CD8-positive, alpha-beta memory T cell (primary cell): ENCODE measurements at places on chromosomes 6 and 20. TPM values are rescaled to one million over a fixed set of nuclear protein-coding genes. Genes with fewer than 3 reads are reported as not detected.
A peak's percentile ranks its signal among the peaks of the same experiment; 100 is the strongest.

TCF21 gene
- total RNA-seq, result not detected

FAM110A gene
- 15.0 TPM for total RNA-seq

RNF144B gene
- total RNA-seq, result 0.98 TPM

TFEB gene
- total RNA-seq, result 12.5 TPM

RAMACL gene
- total RNA-seq, result 0.60 TPM

NRSN1 gene
- total RNA-seq, result not detected

BEND6 gene
- not detected for total RNA-seq

TP53TG5 gene
- not detected for total RNA-seq

ZNFX1 gene
- 55.7 TPM for total RNA-seq

REM1 gene
- total RNA-seq, result not detected

C20orf144 gene
- total RNA-seq, result 0.24 TPM

GRCh38 chr6:165159460-165159859 is 149.9 kb downstream of the C6orf118 start:
- DNase-seq, result no peak

GRCh38 chr6:69042297-69042696 is 407.2 kb downstream of the ADGRB3 start:
- DNase-seq, result no peak

DNA sequence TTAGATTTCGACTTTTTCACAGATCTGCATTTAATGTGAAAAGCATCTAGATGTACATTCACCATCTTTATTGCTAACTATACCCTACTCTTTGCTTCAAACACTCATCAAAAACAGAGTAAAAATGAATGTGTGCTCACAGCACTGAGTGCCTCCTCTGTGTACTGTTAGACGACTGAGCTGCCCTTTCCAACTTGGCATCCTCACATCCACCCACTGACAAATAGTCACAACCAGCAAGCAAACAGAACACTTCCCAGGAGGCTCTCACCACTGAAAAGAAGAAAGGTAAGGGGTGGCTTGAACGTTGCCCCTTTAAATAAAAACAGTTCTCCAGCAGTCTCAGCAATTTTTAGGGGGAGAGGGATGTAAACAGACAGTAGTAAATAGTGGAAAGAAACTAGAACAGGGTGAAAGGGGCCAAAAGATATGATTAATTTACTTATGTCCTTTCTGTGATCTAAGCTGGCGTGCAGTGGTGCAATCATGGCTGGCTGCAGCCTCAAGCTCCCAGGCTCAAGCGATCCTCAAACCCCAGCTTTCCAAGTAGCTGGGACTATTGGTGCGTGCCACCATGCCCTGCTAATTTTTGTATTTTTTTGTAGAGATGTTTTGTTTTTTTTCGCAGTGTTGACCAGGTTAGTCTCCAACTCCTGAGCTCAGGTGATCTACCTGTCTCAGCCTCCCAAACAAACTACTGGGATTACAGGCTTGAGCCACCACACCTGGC is 48.7 kb downstream of the IPCEF1 start:
- no peak for DNase-seq

- DNase-seq, result no peak
These were observed 13.1 kb downstream of the BMP2 start for GRCh38 chr20:6780433-6781190.

DNA sequence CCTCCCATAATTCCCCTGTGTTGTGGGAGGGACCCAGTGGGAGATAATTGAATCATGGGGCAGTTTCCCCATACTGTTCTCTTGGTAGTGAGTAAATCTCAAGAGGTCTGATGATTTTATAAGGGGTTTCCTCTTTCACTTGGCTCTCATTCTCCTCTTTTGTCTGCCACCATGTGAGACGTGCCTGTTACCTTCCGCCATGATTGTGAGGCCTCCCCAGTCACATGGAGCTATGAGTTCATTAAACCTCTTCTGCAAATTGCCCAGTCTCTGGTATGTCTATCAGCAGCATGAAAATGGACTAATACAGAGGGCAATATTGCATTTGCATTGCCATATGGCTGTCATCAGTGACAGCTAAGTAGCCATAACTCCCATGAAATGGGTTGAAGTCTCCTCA is 63.2 kb downstream of the ZNF217 start:
- no peak for DNase-seq

- DNase-seq, result peak; percentile 85
These were observed 4.6 kb downstream of the TP53TG5 start for GRCh38 chr20:45373353-45374100.

DNA sequence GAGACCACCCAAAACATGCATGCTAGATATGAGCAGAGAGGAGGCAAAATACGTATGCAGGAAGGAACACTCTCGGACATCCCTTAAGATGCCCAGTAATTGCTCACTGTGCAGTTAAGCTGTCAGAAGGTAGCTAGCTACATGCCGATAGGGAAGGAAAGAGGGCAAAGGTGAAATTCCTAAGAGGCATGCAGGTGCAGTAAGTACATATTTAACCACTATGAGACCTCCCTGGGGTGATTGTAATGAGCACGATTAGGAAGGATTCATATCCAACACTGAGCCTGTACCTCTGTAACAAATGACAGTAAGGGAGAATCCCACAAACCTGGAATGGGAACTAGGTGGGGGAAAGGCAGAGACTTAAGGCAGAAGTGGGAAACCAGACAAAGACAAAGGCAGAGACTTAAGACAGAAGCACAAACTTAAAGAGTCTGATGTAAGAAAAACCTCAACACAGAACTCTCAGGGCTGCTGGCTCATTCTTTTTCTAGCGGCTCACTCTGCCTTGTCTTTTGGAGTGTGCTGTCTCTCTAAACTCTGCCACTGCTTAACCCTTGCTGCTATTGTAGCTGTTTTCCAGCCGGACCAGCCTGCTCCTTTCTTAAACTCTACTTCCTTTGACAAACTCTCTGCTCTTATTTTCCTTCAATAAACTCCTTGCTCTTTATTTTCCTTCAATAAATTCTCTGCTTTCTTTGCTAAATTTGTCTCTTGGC is 148.1 kb downstream of the UBE3D start:
- DNase-seq, result no peak

DNA sequence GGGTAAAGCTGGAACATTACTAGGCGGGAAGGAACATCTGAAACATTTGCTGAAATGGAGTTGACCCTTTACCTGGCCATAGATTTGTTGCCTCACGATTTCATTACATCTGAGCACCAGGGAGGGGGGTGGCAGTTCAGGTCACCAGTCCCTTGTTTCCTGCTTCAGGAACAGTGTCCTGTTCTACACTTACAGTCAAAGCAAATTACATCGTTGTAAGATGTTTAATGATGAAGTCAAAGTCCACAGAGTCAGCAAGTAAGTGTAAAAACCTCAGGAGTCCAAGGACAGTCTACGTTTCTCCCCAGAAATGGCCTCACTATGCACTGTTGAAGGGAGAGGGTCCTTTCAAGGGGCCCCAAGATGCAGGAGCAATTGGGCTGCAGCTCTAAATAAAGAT is 8.9 kb upstream of the MICB start:
- DNase-seq, result no peak

GRCh38 chr6:120304223-120304622 is 954.7 kb upstream of the MAN1A1 start:
- no peak for DNase-seq

DNA sequence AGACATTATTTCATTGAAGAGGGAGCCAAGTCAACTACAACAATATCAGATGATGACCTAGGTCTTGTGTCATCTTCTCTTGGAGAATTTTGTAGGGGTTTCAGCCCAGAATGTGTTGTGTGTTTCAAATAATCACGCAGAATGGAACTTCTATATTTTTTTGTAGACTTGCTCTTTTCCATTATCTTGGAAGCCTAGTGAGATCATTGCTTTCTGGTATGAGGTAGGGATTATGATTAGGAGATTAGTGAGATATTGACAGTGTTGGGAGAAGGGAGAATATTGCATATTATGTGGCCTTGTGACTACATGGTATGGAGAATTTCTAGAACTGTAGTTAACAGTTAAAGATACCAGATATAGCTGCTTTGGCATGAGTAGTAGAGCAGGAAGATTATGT is 423.6 kb upstream of the PLCB4 start:
- no peak for DNase-seq

GRCh38 chr20:57809661-57810172 is 99.9 kb upstream of the PMEPA1 start:
- DNase-seq, result no peak

GRCh38 chr6:30752157-30752927 is 8.0 kb upstream of the IER3 start:
- DNase-seq, result no peak

DNA sequence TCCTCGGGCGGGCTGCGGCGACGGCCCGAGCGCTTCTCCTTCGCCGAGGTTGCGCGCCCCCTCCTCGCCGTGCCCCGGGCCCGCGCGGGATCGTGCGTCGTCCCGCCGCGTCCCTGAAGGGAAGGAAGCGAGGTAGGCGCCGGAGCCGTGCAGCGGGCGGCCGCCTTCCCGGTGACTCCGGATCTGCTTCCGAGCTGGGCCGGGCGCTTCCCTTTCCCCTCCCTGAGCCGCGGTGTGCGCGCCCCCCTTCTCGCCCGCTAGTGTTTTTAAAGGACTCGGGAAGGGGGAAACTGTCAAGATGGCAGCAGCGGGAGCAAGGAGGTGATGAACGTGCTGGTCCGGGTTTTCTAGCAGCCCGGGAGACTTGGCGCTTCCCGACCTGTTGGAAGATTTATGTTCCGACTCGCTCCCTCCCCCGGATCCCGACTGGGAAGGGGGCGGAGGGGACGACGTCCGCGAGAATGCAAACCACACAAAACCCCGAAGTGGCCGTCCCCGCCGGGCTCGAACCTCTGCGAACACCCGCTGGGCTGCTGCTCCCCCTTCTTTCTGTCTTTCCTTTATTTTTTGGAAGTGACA is 744 bp upstream of the FOXO3 start:
- peak; percentile 40 for DNase-seq

DNA sequence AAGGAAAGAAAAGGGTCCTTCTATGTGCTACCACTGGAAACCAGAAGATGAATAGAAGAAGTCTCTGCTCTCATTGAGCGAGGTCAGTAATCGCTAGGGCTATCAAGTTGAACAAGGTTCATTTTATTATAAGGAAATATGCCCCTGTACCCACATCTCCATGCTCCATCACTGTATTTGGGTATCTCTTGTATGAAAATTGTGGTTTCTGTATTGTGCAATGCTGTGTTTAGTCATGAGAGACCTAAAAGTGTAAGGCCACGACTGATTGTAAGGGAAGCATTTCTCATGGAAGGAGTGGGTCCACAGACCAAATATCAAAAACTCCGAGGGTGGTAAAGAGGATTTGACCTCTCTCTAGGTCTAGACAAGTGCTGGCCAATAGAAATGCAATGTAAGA is 3.6 kb upstream of the HS3ST5 start:
- no peak for DNase-seq

GRCh38 chr6:114000069-114000468 is 29.1 kb upstream of the HDAC2 start:
- no peak for DNase-seq

GRCh38 chr6:78615430-78615904 is 251.9 kb upstream of the IRAK1BP1 start:
- DNase-seq, result no peak
